ENCODE measurements at places on chromosomes 6 and 20.

GRCh38 chr6:24940311-24940917 lies 4.7 kb upstream of the RIPOR2 start:
- no peak for DNase-seq

- DNase-seq, result no peak
These were observed 54.8 kb downstream of the BTBD3 start for GRCh38 chr20:11972478-11972877.

DNA sequence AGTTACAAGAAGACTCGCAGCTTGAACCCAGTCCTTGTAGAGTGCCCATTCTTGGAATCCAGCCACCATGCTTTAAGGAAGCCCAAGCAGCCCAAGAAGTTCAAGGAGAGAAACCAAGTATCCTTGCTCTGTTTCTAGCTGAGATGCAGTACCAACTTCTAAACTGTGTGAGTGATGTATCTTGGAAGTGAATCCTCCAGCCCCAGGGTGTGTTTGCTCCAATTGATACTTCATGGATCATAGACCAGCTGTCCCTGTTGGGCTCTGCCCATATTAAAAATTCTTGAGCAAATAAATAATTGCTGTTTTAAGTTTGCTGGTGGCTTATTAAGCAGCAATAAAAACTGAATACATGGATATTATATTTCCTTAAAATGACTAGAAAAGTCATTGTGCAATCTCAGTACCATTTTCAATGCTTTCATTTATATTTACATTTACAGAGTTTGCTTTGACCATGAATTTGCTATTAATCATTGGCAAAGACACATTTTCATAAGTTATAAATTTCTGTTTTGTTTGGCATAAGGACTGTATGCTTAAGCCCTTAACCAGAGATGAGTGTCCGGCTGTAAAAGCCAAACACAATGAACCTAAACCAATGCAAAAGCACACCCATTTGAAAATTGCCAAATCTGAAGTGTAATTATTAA lies 9.2 kb downstream of the SPTLC3 start:
- no peak for DNase-seq

- no peak for DNase-seq
These were observed 34.1 kb downstream of the UST start for GRCh38 chr6:148780918-148781436.

- no peak for DNase-seq
These were observed 345.0 kb downstream of the PREX1 start for GRCh38 chr20:48482790-48483189.

- DNase-seq, result no peak
These were observed 172.8 kb downstream of the BACH2 start for GRCh38 chr6:90123831-90124230.

GRCh38 chr20:54079652-54080051 lies 9.3 kb upstream of the BCAS1 start:
- DNase-seq, result no peak

DNA sequence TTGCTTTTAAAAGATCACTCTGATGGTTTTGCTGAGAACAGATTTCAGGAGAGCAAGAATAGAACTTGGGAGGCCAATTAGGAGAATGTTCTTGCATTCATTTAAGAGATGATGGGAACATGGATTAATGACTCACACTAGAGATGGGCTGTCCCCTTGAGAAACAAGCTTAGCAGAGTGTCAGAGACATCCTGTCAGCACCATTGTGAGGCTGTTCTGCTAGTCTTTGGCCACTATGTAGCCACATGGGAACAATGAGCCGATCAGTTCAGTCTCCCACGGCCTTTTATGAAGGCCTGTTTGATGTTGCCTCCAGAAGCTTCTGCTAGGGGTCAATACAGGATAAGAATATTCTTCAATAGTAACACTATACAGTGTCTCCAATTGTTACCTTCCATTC lies 113.0 kb upstream of the EYA4 start:
- no peak for DNase-seq

GRCh38 chr20:38685271-38685670 lies 39.0 kb upstream of the SLC32A1 start:
- DNase-seq, result no peak

DNA sequence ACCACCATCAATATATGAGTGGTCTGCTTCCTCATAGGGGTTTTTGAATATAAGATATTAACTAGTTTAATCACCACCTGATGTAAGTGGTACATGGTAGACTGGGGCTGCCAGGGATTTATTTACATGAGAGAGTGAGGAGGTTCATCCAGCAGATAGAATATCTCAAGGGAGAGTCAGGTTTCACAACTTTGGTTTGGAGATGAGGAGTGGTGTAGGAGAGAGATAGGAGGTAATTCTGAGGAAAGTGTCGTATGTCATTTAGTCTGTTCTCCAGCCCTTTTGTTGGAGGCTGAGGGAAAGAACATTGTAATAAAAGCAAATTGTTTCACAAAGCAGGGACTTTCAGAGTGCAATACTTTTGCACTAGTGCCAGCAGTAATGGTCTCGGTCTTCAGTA lies 16.8 kb downstream of the L3MBTL3 start:
- DNase-seq, result no peak

- DNase-seq, result no peak
These were observed 79.2 kb upstream of the PHACTR2 start for GRCh38 chr6:143598466-143599080.

- DNase-seq, result no peak
These were observed 545.6 kb downstream of the BMP2 start for GRCh38 chr20:7313047-7313446.

GRCh38 chr6:36484736-36485135 lies 41.9 kb downstream of the KCTD20 start:
- DNase-seq, result no peak
